Non-pigmented ciliary epithelial cell (primary cell): ENCODE measurements at places on chromosomes 6 and 20.

DNA sequence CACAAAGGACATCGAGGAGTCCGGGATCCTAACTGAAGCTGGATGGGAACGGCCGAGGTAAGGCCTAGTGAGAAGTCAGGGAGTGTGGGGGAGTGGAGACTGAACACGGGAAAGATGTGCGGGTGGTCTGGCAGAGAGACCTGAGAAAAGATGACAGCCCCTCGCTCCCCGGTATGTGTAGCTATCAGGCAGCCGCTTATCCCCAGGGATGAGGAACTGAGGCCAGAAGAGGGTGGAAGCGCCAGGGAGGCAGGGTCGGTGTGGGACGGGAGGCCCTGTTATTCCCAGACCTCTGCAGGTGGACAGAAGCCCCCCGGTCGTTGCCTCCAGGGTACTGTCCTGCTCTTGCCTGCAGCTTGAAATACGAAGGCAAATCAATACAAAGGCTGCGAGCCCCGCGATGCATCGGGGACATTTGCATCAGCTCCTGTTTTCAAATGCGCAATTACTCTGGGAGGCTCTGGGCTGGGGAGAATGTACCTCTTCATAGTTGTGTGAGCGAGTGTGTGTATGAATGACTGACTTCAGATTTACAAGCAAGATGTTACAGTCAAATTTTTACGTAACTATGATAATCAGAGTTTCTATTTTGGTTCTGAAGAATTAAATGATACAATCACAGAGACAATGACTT is 221.3 kb downstream of the QKI start:
- DNase-seq: no peak

DNA sequence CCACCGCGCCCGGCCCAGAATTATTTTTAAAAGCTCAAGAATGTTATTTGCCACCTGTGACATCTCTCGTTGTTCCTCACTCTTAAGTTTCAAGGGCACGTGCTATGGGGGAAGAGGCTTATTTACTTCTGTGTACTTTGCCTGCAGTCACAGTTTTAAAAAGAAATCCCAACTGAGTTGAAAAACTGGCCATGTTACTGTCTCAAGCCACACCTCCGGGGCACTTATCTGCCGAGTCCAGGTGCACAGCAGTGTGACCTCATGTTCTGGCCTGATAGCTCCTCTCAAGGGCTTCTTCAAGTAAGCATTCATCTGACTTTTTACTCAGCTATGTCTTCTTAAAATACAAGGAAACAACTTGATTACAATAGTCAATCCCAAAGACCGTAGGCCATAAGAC is 34.5 kb downstream of the SHLD1 start:
- no peak for DNase-seq

- no peak for DNase-seq
Measured at GRCh38 chr6:21273451-21273850, 320.1 kb upstream of the SOX4 start.

- DNase-seq: no peak
Measured at GRCh38 chr6:89834884-89835792, 5.5 kb downstream of the CASP8AP2 start.

- peak; percentile 3 for DNase-seq
Measured at GRCh38 chr6:63923139-63923739, 287.6 kb downstream of the PHF3 start.

- DNase-seq: no peak
Measured at GRCh38 chr20:3980260-3981131, 34.9 kb downstream of the RNF24 start.

GRCh38 chr6:113632220-113632864 is 224.8 kb upstream of the MARCKS start:
- DNase-seq: peak; percentile 83

DNA sequence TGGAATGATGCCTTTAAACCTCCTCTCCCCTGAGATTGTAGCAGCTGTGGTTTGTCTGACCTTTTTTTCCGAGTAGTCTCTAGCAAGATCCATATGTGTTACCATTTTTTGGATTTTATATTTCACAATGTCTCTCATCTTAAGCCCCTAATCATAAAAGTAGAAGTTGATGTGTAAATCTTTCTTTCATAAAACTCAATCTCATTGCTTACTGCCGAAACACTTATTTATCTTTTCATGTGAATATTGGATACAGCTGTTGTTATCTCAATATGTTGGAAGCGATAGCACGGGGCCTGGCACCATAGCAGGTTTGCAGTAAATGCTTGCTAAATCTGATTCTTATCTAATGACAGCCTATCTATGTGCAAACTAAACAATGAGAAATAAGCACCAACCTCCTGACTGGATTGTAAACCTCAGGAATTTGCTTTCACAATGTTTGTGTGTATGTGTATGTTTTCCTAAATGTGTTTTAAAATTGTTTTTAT is 14.2 kb downstream of the SMPDL3A start:
- no peak for DNase-seq

DNA sequence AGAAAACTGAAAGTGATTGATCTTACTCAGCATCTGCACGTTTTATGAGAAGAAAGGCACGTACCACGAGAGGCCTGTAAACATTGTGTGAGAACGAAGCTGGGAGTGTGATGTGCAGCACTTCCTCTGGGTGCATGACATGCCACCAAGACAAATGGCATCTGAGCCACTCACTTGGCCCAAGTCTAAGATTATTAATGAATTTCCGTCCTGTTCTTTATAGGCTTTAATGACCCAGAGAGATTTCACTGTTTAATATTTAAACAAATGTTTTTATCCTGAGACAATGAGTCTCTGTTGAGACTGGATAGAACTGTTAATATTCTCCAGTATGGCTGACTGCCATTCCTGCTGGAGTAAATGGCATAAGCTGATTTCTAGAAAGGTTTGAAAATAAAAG is 172.6 kb upstream of the PHACTR1 start:
- no peak for DNase-seq

- DNase-seq: no peak
Measured at GRCh38 chr20:49775229-49775693, 37.4 kb upstream of the SLC9A8 start.

- no peak for DNase-seq
Measured at GRCh38 chr20:60727425-60727824, 524.6 kb upstream of the CDH4 start.

GRCh38 chr20:8777911-8778310 is 291.0 kb upstream of the PLCB4 start:
- DNase-seq: no peak

GRCh38 chr20:8356806-8357205 is 224.7 kb downstream of the PLCB1 start:
- DNase-seq: no peak

- peak; percentile 8 for DNase-seq
Measured at GRCh38 chr20:61436283-61436666, 184.2 kb downstream of the CDH4 start.

GRCh38 chr20:10674684-10675449 is 1.1 kb upstream of the JAG1 start:
- DNase-seq: no peak

DNA sequence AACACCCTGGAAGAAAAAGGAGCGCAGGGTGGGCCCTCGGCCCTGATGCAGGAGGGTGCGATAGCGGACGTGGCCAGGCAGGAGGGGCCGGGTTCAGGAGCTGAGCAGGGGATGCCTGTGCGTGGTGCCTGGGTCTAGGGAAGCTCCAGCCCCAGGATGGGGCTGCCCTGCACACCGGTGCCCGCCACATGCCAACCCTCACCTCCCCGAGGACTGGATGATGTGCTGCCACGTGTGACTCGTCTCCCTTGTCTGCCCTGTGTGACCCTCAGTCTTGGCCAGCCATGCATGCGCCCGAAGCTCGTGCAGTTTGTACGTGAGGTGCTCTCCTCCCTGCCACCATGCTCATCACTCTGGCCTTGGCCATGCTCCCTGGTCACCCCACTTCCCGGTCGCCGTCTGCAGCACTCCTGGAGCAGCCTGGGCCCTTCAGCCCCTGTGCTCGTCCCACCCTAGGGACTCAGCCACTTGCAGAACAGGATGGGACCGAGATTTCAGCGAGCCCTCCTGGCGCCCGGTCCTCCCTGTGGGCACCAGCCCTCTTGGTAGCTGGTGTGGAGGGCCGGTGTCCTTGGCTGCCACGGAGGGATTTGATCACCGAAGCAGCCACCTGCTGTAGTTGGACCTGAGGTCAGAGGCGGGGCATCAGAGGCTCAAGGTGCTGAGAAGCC is 4.3 kb upstream of the COL20A1 start:
- DNase-seq: no peak

DNA sequence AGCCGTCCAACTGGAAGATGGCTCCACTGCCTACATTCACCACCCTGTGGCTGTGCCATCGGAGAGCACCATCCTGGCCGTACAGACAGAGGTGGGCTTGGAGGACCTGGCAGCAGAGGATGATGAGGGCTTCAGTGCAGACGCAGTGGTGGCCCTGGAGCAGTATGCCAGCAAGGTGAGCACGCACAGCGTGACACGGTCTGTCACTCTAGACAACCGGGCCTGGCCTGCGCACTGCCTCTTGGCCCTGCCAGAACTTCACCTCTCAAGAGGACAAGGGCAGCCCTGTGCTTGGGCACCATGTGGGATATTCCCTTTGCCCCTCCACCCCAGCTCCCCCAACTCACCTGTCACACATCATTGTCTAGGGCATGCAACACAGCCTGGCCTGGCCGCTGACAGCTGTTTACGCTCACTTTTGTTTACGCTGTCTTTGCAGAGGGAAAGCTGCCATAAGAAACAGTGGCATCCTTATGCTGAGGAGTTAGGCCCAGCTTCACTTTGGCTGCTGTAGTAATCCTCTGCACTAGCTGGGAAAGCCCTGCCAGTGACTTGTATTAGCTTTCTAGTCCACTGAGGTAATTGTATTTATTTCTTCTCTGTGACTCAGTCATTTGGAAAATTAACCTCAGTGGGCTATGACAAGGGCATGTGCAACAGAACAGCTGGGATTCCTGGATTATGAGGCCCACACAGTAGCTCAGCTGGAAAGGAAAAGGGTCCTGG is 9.8 kb upstream of the DEF6 start:
- DNase-seq: peak; percentile 27

DNA sequence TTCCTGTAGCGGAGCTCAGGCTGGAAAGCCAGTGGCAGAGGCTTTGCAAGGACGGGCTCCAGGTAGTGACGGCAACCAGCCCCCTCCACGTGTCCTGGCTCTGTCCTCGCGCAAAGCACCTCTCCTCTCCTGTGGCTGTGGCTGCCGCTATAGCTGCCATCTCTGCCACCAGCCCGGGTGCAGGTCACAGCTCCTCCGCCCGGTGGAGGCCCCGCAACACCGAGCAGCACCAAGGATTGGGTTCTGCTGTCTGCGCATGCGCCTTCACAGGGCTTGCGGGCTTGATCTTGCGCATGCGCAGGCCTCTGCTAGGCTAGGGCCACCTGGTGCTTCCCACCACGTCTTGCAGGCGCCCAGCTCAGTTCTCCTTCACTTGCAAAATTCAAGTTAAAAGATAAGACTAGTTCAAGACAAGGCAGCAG is 625.4 kb downstream of the QKI start:
- no peak for DNase-seq

DNA sequence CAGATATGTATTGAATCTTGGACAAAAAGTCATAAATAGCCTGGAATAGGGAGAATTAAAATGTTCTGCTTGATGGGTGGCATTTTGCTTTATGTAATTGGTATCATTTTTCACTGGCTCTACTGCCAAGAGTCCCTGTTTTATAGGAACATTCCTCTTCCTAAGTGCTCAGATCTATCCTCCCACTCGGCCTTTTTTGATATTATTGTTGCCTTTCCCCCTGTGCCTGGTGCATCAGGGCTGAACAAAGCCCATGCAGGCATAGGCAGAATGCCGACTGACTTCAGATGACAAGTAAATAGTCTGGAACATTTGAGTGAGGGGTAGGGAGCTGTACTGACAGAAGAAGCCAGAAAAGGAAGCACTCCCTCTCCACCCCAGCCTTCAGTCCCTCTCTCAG is 127.0 kb downstream of the PKHD1 start:
- no peak for DNase-seq

DNA sequence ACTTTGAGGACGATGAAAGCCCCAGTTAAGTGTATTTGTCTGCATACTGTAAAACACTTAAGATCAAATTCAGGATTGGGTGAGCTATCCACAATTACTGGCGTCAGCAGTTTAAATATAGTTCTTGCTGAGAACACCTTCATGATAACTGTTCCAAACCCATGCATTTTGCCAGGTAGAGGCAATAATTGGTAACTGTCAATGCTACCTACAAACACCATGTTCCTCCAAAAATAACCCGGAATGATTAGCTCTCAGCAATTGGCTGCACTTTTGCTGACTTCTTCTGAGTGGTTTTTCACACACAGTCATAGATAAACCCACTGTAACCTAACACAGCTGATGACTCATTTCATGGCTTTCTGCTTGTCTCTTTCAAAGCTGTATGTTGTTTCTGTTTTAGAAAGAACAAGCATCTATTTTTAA is 1358.6 kb upstream of the GJE1 start:
- DNase-seq: peak; percentile 81

DNA sequence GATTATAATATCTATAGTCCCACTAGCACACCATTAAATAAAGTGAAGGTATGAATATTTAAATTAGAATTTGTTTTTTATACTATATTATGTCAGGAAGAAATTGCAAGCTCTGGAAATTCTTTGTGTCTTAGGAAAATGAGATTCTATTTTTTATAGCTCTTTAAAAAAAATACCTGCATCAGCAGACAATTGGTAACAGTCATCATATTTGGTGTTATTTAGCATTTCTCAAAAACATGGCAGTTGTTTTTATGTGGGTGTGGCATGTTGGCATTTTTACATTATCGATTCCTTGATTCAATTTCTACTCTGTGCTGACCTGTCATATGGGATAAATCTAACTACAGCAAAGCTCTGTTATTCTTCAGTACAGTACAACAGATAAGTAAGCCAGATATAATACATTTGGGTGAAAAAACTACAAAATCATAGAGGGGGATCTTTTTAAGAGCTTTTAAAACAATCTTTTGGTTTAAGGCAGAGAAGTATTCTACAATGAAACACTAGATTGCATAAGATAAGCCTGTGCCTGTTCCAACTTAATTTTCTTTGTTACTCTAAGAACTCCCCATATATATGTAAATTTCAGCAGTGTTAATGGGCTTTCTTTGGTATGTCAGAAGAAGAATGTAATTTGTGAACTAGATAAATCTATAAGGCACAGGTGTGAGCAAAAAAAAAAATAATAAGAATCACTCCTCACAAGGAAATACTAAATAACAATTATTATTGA is 71.5 kb downstream of the LAMA2 start:
- no peak for DNase-seq

DNA sequence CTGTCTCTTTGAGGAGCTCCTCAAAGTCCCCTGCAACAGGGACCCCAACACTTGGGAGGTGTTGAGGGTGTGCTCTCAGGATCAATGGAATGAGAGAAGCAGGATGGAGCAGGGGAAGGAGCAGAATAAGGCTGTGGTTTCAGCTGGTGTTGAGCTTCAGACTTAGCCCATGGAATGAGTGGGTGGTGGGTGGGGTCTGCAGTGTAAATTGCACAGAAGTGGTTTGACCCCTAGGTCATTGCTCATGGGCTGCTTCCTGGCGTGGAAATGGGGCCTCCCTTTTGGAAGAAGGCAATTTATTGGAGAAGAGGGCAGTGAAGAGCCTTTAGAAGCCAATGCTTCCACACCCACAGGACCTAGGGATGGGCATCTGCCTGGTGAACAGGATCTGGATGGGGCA is 37.0 kb upstream of the KCNG1 start:
- DNase-seq: peak; percentile 30

GRCh38 chr20:57065646-57066045 is 200.8 kb downstream of the BMP7 start:
- DNase-seq: no peak

DNA sequence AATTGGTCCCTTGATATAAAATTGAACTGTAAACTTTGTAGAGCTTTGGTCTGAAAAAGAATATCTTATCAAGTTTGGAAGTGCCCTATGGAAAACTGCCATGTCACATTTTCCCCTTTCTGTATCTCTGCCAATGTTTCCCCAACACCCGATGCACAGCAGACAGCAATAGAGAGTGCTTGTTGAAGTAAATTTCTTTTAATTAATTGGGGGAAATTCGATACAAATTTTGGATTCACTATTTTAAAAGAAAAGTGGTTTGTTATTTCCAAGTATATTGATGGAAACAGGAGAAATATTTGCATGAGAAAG is 208.1 kb downstream of the OGFRL1 start:
- DNase-seq: no peak
